ENCODE measurements at places on chromosomes 11 and 22.

GRCh38 chr11:46381819-46382645 is 563 bp downstream of the MDK start:
- ATAC-seq: peak; percentile 7

DNA sequence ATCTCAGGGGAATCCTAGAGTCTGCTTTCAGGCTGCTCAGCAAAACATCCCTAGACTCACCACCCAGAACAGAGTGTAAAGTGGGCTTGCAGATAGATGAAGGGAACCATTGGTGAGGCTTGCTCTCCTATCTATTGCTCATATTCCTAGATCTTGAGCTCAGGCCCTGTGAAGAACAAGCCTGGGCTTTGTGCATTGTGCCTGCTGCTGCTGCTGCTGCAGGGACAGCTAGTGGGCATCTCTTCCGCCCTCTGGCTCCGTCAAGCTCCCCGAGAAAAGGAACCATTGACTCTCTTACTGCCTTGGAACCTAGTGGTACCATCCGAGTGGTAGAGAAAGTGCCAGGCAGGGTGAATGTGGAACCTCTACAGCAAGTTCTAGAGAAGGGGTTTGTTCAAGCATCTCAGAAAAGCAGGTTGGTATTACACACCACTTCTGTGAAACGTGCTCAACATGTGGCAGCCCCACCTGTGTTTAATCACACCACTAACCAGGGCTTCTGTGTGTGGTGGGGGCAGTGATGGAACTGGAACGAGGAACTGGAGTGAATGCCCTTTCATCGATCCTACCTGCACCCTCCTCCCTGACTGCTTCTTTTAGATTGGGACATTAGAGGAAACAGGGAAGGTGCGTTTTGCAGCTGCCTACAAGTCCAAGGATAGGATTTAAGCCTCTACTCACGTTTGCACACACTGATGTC is 4.4 kb downstream of the BACE1-AS start:
- no peak for ATAC-seq

- no peak for ATAC-seq
Observed at GRCh38 chr22:47110817-47111443, 348.5 kb downstream of the TBC1D22A start.

DNA sequence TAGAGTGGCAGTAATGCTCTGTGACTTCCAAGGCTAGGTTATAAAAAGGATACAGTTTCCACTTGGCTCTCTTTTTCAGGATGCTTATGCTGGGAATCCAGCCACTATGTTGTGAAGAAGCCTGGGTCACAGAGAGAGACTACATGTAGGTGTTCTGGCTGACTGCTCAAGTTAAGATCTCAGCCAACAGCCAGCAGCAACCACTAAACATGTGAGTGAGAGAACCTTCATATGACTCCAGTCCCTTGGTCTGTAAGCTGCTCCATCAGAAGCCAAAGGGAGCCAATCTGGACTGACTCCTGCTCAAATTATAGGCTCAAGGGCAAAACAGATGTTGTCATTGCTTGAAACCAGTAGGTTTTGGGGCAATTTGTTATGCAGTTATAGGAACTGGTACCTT is 162.7 kb downstream of the MAML2 start:
- ATAC-seq: no peak

- ATAC-seq: no peak
Observed at GRCh38 chr11:75537740-75538139, 12.0 kb upstream of the GDPD5 start.

DNA sequence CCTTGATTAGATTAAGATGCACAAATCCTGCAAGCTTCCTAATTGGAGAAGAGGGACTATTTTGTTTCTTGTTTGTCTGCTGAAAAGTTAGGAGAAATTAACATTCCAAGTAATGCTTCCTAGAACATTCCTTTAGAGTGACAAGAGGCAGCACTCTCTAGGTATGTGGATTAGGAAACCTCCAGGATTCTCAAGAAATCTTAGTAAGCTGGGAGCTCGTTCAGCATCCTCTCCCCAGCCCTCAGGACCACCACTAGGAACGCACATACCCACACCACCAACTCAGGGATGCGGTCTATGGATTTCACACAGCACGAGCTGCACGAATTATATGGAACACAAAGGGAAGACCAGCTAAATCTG is 52.9 kb downstream of the NCAPD3 start:
- ATAC-seq: no peak

DNA sequence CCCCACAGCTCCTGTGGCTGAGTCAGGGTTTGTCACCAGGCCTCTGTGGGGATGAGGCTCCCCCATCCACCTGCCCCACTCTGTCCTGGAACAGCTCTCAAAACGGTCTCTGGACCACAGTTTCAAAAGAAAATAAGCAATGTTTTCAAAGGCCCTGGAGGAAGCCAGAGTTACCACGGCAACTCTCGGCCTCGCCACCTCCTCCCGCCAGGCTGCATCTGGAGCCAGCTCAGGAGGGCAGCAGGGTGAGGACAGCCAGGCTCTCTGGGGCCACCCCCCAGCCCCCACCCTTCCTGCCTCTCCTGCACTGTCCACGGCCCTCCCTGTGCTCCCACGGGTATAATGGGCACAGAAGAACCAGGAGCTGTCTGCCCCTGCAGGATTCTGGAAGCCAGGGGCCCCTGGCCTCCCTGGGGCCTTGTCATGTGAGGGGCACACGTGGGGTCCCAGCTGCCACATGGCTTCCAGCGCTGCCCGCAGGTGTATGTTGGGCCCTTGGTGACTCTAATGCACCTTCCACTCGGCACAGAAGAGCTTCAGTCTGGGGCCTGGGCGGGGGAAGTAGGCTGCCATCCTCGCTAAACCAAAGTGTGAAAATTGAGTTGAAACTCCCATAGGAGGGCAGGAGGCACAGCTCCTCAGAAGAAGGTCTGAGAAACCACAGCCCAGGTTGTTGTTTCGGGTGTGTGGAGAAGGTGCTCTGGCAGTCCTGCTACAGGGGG is 10.3 kb downstream of the CD81 start:
- ATAC-seq: peak; percentile 75

DNA sequence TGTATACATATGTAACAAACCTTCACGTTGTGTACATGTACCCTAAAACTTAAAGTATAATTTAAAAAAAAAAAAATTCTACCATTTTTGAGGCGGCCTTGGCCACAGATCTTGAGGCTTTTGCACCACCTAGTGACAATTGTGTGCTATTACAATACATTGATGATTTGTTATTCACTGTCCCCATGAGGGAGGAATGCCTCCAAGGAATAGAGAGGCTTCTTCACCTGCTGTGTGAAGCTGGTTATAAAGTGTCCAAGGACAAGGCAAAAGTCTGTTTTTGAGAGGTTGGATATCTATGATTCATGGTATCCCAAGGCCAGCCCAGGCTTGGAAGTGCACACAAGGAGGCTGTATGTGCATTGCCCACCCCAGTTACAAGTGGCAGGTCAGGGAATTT is 30.7 kb downstream of the SLC22A25 start:
- no peak for ATAC-seq

GRCh38 chr11:22711071-22711770 is 44.8 kb downstream of the GAS2 start:
- ATAC-seq: no peak

- no peak for ATAC-seq
Observed at GRCh38 chr11:12121517-12121916, 11.1 kb downstream of the MICAL2 start.

DNA sequence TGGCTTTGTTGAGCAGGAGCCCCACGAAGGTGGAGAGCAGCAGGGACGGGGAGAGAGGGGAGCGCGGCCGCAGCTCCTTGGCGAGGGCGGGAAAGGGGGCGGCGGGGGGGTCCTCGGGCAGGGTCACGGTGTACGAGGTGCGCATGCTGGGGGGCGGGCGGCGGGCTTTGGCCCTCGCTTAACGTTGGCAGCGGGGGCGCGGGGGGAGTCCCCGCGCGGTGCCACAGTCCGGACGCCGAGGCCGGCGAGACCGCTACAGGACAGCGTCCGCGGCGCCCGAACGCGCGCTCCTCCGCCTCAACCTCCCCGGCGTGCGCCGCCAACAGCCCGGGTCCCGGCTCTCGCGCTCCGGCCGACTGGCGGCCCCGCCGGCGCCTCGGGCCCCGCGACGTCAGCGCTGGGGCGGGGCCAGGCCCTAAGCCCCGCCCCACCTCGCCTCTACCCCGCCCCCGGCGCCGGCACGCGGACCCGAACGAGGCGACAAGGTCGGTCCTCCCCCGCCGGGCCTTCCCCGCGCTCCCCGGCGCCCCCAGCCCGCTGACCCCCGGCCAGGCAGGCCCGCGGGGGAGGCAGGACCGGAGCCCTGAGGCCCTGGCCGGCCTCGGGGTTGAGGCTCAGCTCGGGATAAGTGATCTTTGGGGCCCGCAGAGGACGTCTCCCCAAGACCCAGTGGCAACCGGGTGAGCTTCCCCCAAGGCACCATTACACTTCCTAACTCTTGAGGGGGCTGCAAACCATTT is 17.5 kb downstream of the USP2 start:
- ATAC-seq: peak; percentile 54

GRCh38 chr22:27526901-27527300 is 274.7 kb downstream of the MN1 start:
- no peak for ATAC-seq

GRCh38 chr11:19727246-19727645 is 14.6 kb downstream of the NAV2 start:
- no peak for ATAC-seq

GRCh38 chr11:94271885-94272372 is 32.5 kb upstream of the IZUMO1R start:
- peak; percentile 90 for ATAC-seq

DNA sequence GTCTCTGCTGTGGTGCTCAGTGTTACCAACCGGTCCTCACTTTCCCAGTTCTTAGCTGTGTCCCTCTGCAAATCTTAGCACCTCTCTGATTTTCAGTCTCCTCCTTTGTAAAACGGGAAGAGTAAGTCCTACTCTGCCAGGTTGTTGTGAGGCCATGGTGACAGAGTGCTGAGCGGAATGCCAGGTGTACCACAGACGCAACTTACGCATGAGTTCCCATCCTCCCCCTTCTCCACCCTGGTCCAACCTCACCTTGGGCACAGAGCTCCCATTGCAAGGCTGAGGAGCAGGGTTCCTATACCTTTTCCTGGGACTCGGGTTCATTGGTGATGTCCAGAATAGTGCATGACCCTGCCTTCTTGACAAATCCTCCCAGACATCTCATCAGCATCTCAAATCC is 7.3 kb upstream of the DDB2 start:
- ATAC-seq: no peak

- ATAC-seq: no peak
Observed at GRCh38 chr11:86160541-86161149, 83.9 kb upstream of the EED start.

GRCh38 chr22:32852395-32853251 is 51.1 kb downstream of the TIMP3 start:
- no peak for ATAC-seq

DNA sequence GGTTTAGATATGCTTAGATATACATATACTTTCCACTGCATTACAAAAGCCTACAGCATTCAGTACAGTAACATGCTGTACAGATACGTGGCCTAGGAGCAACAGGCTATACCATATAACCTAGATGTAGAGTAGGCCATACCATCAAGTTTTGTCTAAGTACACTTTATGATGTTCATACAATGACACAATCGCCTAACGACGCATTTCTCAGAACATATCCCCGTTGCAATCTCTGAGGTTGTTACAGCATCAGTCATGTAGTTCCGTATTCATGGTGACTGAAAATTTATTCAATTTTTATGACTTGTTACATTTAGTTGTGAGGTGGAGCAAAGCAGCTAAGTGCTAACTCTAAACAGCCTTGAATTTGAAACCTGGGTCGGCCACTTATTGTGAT is 6.7 kb downstream of the ZBTB44 start:
- no peak for ATAC-seq

DNA sequence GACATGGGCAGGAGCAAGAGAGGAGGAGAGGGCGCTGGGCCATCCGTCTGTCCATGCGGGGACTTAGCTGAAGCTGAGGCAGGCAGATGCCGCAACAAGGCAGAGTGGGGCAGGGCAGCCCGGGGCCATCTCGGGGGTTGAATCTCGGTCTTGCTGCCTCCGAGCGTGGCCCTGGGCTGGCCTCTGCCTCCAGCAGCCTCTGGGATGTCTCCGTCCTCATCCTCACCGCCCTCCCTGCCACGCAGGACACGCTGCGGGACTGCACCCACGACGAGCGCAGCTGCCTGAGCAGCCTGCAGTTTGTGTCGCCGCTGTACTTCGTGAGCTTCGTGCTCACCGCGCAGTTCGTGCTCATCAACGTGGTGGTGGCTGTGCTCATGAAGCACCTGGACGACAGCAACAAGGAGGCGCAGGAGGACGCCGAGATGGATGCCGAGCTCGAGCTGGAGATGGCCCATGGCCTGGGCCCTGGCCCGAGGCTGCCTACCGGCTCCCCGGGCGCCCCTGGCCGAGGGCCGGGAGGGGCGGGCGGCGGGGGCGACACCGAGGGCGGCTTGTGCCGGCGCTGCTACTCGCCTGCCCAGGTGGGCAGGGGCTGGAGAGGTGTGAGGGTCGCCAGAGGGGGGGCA is 108.4 kb downstream of the CACNA1I start:
- ATAC-seq: no peak

- ATAC-seq: no peak
Observed at GRCh38 chr11:113992459-113993110, 17.7 kb downstream of the HTR3A start.

- ATAC-seq: peak; percentile 50
Observed at GRCh38 chr22:42270176-42270509, 310 bp downstream of the TCF20 start.

DNA sequence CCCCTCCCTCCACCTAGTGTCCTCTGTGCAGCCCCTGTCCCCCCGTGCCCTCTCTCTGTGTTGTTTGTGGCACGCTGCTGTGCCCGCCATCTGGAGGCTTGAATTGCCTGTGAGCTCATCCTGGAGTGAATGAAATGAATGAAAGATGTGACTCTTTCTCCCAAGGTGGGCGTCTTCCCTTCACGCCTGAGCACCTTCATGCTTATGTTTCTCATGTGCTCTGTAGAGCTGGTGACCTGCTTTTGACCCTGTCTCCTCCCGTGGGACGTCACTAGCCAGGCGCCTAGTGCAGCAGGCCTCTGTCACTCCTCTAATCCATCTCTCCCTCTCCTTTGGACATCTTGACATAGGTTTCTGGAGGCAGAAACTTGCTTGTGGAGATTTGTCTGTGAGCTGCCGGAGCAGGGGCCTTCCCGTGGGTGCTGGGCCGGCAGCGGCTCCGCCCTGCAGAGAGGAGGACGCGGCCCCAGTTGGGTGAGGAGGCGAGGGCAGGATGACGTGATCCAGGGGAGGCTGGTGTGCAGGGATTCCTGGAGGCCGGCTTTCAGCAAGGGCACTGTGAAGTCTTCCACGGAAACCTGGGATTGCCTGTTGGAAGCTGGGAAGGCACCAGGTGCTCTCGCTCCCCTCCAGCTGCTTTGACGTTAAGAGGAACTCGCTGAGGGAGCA is 40.6 kb downstream of the MUC6 start:
- peak; percentile 20 for ATAC-seq

GRCh38 chr22:23196165-23196564 is 15.9 kb downstream of the BCR start:
- no peak for ATAC-seq

DNA sequence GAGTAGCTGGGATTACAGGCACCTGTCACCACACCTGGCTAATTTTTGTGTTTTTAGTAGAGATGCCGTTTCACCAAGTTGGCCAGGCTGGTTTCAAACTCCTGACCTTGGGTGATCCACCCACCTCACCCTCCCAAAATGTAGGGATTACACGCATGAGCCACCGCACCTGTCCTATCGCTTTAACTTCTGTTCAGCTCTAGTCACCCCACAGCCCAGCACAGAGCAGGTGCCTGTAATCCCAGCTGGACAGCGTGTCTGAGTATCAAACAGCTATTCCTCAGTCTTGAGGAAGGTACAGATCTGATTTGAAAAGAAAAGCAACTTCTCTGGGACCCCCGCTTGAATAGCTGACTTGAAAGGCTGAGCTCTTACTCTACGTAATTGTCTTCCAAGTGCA is 149.1 kb downstream of the CTTN start:
- ATAC-seq: no peak

- ATAC-seq: no peak
Observed at GRCh38 chr22:34781681-34782080, 284.3 kb upstream of the ISX start.

All from activated T-helper 17 cell treated with anti-CD3 and anti-CD28 coated beads, Interleukin-2, amount 50 U/mL, for 72 hours (primary cell).